ENCODE measurements at places on chromosomes 7 and 10.

- no peak for DNase-seq
These were observed 73.7 kb downstream of the FOXL3 start for GRCh38 chr7:363626-364025.

- no peak for DNase-seq
These were observed 39.9 kb upstream of the PIP4K2A start for GRCh38 chr10:22754296-22754695.

GRCh38 chr7:111529507-111530355 lies 32.6 kb downstream of the IMMP2L start:
- no peak for DNase-seq

- DNase-seq: no peak
These were observed 103.3 kb upstream of the POT1 start for GRCh38 chr7:125032943-125033342.

- no peak for DNase-seq
These were observed 228.2 kb downstream of the PTEN start for GRCh38 chr10:88091490-88092061.

GRCh38 chr10:14014423-14014822 lies 316.3 kb downstream of the FRMD4A start:
- DNase-seq: no peak

- DNase-seq: no peak
These were observed 145.4 kb downstream of the PTPRN2 start for GRCh38 chr7:158442260-158442659.

DNA sequence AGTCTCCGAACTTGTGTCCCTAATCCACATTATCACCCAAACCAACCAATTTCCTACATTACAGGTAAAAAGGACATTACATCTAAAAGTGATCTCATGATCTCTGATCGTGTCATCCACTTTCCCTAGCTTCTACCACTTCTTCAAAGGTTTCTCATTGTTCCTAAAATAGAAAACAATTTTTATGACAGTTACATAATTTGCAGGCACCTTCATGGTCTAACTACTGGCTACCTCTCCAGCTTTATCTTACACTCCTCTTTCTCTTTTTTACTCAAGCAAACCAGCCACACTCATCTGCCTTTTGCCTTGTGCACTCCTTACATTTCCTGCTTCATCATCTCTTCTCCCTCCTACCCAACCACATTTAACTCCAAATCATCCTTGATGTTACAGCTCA lies 886.7 kb upstream of the SORCS1 start:
- no peak for DNase-seq

- no peak for DNase-seq
These were observed 266.3 kb downstream of the KCND2 start for GRCh38 chr7:120539321-120539720.

DNA sequence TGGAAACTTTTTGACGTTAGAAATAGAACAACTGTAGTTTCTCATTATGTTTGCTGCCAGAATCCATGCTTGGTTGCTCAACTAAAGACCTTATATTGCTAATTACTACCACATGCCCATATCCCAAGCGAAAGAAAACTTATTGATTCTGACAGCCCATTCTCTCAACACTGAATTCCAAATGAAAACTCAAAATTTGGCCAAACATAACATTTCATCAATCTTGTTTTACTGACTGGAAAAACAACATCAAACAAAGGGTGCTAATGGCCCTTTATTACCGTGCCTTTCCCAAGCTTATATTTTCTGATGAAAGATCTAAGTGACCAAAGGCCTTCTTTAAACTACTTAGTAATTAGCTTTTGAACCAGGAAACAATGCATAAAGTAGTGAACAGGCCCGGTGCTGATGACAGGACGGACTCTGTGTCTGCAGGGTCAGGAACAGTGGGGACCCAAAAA lies 531.8 kb downstream of the KCNMA1 start:
- no peak for DNase-seq

GRCh38 chr10:96714031-96714590 lies 6.2 kb downstream of the PIK3AP1 start:
- no peak for DNase-seq

- DNase-seq: no peak
These were observed 12.3 kb downstream of the THNSL1 start for GRCh38 chr10:25028711-25029110.

- no peak for DNase-seq
These were observed 175.3 kb upstream of the LYZL1 start for GRCh38 chr10:29113616-29113945.

DNA sequence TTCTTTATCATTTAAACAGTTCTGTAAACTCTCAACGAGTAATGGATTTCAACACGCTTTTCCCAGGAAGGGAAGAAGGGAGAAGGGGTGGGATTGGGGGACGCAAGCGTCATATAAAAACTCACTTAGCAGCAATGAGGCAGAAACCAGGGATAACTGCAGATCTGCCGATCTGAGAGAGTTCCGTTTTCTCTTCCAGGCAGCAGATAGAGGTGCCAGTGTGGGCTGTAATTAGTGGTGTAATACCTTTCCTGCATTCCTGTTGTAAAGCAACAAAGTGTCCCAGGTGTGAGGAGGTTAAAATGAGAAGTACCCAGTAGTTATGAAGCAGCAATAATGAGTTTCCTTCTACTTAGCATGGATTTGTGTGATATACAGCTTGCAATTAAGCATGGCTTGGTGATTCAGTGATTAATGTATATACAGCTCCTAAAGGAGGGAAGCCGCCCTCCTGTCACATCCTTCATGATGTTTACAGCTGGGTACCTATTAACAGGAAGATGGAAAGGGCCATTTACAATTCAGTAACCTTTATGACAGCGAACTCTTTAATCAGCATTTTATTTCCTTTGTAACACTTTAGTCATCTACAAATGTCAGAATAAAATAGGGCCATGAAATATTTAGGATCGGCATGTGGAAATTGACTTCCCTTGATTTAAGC lies 271.9 kb downstream of the LRMDA start:
- DNase-seq: no peak
